ENCODE measurements at places on chromosomes 3 and 15. TPM values are rescaled to one million over a fixed set of nuclear protein-coding genes. Genes with fewer than 3 reads are reported as not detected.

Gene KBTBD13
- total RNA-seq, result not detected

Gene GOLGA8J
- total RNA-seq, result not detected

Gene TRAT1
- not detected for total RNA-seq

Gene C2CD4A
- not detected for total RNA-seq

Gene LRRC3B
- total RNA-seq, result not detected

Gene GPR62
- under 0.01 TPM for total RNA-seq

Gene CIDEC
- total RNA-seq, result not detected

Gene GCNT3
- 0.26 TPM for total RNA-seq

Gene COL6A6
- 0.83 TPM for total RNA-seq

Gene AQP9
- total RNA-seq, result not detected

Gene TWF2
- 76.3 TPM for total RNA-seq

Gene JMJD7
- 3.6 TPM for total RNA-seq

Gene RASL12
- 50.5 TPM for total RNA-seq

Gene KCNH8
- under 0.01 TPM for total RNA-seq

Gene CACNA1D
- 0.17 TPM for total RNA-seq

Gene SPINK8
- not detected for total RNA-seq

Gene CHRNA3
- not detected for total RNA-seq

Gene CHRNA5
- total RNA-seq, result under 0.01 TPM

Gene HYPK
- total RNA-seq, result 8.6 TPM

Gene GOLGA8R
- 1.3 TPM for total RNA-seq

Gene TMIE
- 0.51 TPM for total RNA-seq

Gene UBR1
- total RNA-seq, result 45.6 TPM

Gene ATXN7
- total RNA-seq, result 7.7 TPM

Gene CORO2B
- total RNA-seq, result 15.7 TPM

Gene DNAJA4
- 7.9 TPM for total RNA-seq

Gene HESX1
- 0.99 TPM for total RNA-seq

Gene TJP1
- 53.7 TPM for total RNA-seq

Gene CD200
- total RNA-seq, result 0.17 TPM

Gene TMA7
- 305 TPM for total RNA-seq

Gene TUBGCP4
- 17.2 TPM for total RNA-seq

Gene STRA6
- 0.17 TPM for total RNA-seq

Gene EAF2
- total RNA-seq, result 2.1 TPM

Gene CFAP44
- 1.5 TPM for total RNA-seq

Gene CHST2
- total RNA-seq, result 3.9 TPM

Gene GOLGA8K
- under 0.01 TPM for total RNA-seq

Gene ACKR2
- under 0.01 TPM for total RNA-seq

Gene STAB1
- total RNA-seq, result under 0.01 TPM

Gene SMAD6
- total RNA-seq, result 8.9 TPM

Gene MORC1
- total RNA-seq, result not detected

Gene EFCAB12
- total RNA-seq, result under 0.01 TPM

Gene SCN11A
- total RNA-seq, result under 0.01 TPM

Gene EIF2A
- total RNA-seq, result 128 TPM

Gene AHSG
- total RNA-seq, result not detected

Gene DYNLT2B
- 9.1 TPM for total RNA-seq

Gene ATP13A5
- not detected for total RNA-seq

Gene HRG
- not detected for total RNA-seq

Gene ITGA11
- 29.6 TPM for total RNA-seq

Gene DOCK3
- total RNA-seq, result 0.17 TPM

Gene HYAL3
- total RNA-seq, result 7.4 TPM

Gene LHFPL4
- total RNA-seq, result under 0.01 TPM

Gene IMPG2
- 0.33 TPM for total RNA-seq

Gene DUOXA1
- total RNA-seq, result not detected

Gene EPHB3
- 3.9 TPM for total RNA-seq

All from fibroblast of lung (primary cell).